ENCODE measurements at places on chromosomes 13 and 19. TPM values are rescaled to one million over a fixed set of nuclear protein-coding genes. Genes with fewer than 3 reads are reported as not detected.

Gene LAIR1
- not detected for total RNA-seq

Gene SBSN
- total RNA-seq: 0.20 TPM

Gene C19orf44
- total RNA-seq: 9.6 TPM

Gene C3
- total RNA-seq: not detected

Gene FXYD5
- total RNA-seq: 17.0 TPM

DNA sequence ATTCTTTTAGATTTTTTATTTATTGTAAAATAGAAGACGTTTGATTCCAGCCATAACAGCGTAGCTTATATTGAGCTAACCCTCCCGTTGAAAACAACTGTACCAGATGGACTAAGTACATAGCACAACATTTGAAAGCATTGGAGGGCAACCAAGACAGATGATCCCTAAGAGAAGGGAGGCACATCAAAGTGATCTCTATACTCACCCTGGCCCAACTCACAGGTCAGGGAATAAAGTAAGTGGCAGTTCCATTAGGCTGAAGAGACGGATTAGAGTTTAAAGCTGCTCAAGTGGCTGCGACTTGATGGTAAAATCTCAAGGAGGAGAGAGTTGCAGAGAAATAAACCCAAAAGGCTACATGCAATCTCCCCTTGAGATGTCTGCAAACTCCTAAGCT lies 65.1 kb upstream of the ITM2B start:
- no peak overlapping the region for H3K27ac ChIP-seq
- no peaks in the 10 kb centered on the region for H3K27me3 ChIP-seq
- H3K36me3 ChIP-seq: no peaks in the 10 kb centered on the region
- no peaks in the 10 kb centered on the region for H3K4me1 ChIP-seq

DNA sequence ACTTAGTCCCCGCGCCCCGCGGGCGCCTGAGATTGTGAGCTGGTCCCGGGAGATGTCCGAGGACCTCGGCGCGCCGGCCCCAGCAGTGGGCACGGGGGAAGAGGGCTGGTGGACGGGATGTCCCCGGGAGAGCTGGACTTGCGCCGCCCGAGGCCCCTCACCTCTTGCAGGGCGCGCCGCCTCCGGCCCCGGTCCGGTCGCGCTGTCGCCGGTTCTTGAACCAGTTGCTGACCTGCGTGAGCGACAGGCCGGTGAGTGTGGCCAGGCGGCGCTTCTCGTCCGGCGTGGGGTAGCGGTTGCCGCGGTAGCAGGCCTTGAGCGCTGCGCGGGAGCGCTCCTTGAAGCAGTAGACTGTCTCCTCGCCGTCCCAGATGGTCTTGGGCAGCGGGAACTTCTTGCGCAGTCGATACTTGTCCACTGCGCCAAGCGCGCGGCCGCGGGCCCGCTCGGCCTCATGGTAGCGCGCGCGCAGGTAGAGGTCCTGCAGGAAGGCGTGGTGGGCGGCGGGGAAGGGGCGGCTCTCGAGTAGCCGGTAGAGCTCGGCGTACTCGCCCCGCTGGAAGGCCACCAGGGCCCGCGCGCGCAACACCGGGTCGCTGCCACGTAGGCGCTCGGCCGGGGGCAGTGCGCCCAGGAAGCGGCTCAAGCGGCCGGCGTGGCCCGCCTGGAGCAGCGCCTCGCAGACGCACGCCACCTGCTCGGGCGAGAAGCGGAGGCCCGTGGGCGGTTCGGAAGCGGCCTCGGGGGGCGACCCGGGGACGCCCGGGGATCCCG lies 984 bp downstream of the SIX5 start:
- DNase-seq: peak; percentile 50
- peaks cover 10% of the 10 kb centered on the region for H3K36me3 ChIP-seq
- peaks cover 35% of the 10 kb centered on the region for H3K4me1 ChIP-seq
- peaks cover 30% of the 10 kb centered on the region for H3K27me3 ChIP-seq

DNA sequence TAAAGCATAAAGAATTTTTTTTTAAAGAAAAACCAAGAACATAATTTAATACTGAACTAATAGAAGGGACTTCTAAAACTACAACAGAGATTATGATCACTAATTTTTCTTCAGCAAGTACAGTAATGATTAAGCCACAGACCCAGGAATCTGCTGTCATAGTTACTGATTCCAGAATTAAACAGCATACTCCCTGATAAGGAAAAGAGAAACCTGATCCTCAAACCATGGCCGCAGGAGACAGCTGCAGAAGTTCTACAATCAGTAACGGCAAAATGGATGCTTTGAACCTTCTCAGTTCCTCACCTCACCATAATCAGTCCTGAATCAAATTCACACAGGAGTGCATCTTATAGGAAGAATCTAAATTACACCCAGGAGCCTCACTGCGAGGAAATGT lies 939.0 kb upstream of the SLITRK1 start:
- DNase-seq: no peak
- H3K4me1 ChIP-seq: no peaks in the 10 kb centered on the region
- H3K36me3 ChIP-seq: no peaks in the 10 kb centered on the region
- H3K27me3 ChIP-seq: no peaks in the 10 kb centered on the region
- H3K4me3 ChIP-seq: no peak overlapping the region

- peaks cover 7% of the 10 kb centered on the region for H3K36me3 ChIP-seq
- peak within 1 kb of the TSS; percentile 90 for H3K4me3 ChIP-seq
- peaks cover 9% of the 10 kb centered on the region for H3K27me3 ChIP-seq
- peak; percentile 71 for DNase-seq
- peaks cover 56% of the 10 kb centered on the region for H3K4me1 ChIP-seq
- H3K27ac ChIP-seq: peak within 1 kb of the TSS; percentile 98
Observed at GRCh38 chr19:16076154-16076957, at the start of gene TPM4. Gene TPM4, plus strand, starts transcription at chr19:16076495. Its CDS starts 71 bp downstream, at chr19:16076566.

DNA sequence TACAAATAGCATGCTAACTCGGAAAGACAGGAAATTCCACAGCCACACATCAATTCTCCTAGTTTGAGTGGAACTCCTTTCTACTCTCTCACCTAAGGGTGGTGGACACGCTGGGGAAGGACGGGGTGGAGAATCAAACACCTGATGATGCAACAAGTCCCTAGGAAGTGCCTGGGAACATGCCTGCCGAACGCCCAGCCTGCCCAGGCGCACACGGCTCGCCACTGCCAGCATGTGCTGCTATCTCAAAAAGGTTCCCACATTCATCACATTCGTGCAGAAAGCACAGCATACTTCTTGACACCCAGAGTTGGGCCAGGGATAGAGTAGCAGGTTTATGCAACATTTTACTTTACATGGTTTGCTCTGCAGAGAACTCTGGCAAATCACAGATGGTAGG lies 164.6 kb downstream of the ABCC4 start:
- no peaks in the 10 kb centered on the region for H3K27me3 ChIP-seq
- DNase-seq: no peak
- H3K4me1 ChIP-seq: peaks cover 23% of the 10 kb centered on the region

GRCh38 chr13:24618011-24618955 lies 61.9 kb upstream of the ATP12A start:
- no peak for DNase-seq
- H3K4me3 ChIP-seq: no peak overlapping the region
- H3K27ac ChIP-seq: no peak overlapping the region
- H3K27me3 ChIP-seq: no peaks in the 10 kb centered on the region

- no peak overlapping the region for H3K4me3 ChIP-seq
- H3K27ac ChIP-seq: no peak overlapping the region
- H3K4me1 ChIP-seq: peaks cover 24% of the 10 kb centered on the region
- H3K27me3 ChIP-seq: no peaks in the 10 kb centered on the region
Observed at GRCh38 chr13:40985381-40986100, 33.6 kb downstream of the ELF1 start.

DNA sequence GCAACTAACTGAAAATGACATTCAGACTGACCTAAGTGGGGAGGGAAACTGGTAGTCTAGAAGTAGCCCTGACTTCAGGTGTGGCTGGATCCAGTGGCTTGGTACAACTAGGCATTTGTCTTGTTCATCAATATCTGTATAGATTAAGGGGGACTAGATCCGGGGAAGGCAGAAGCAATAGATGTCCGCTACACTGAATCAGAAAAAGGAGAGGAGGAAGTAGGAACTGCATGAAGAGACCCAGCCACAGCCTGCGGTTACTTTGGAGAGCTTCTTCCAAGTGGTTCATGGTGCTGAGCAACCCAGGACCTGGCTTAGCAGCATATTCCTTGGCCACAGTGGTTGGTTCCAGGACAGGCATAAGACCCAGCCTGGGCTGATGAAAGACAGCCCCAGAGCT lies 9.9 kb upstream of the PRODH2 start:
- no peaks in the 10 kb centered on the region for H3K36me3 ChIP-seq
- no peak overlapping the region for H3K4me3 ChIP-seq

DNA sequence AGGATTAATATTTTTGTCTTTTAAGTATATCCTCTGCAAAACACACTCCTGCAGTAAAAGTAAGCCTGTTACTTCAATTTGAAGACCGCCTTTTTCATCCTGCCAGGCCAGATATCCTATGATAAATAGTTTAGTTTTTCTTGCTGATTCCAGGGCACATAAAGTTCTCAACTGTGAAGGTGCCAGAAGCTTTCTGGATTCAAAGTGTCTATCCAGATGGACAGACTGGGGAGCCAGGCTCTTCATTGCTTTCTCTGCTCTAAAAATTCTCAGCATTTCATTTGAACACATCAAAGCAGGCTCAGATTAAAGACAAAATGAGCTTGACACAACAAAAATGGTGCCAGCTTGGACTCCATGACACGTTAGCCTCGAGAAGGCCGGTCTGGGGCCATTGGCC lies 53.6 kb upstream of the UBL3 start:
- no peaks in the 10 kb centered on the region for H3K27me3 ChIP-seq
- H3K36me3 ChIP-seq: peaks cover 4% of the 10 kb centered on the region
- no peak for DNase-seq
- H3K4me3 ChIP-seq: no peak overlapping the region

GRCh38 chr19:34910770-34911169 lies 15.9 kb upstream of the ZNF30 start:
- no peak for DNase-seq
- H3K4me3 ChIP-seq: no peak overlapping the region
- H3K27me3 ChIP-seq: peaks cover 47% of the 10 kb centered on the region
- no peak overlapping the region for H3K27ac ChIP-seq
- H3K4me1 ChIP-seq: no peaks in the 10 kb centered on the region
- no peaks in the 10 kb centered on the region for H3K36me3 ChIP-seq

- peaks cover 1% of the 10 kb centered on the region for H3K27me3 ChIP-seq
- no peak for DNase-seq
- H3K36me3 ChIP-seq: no peaks in the 10 kb centered on the region
- H3K4me3 ChIP-seq: no peak overlapping the region
- peaks cover 26% of the 10 kb centered on the region for H3K4me1 ChIP-seq
Observed at GRCh38 chr19:12784394-12784870, 6.9 kb upstream of the JUNB start.

DNA sequence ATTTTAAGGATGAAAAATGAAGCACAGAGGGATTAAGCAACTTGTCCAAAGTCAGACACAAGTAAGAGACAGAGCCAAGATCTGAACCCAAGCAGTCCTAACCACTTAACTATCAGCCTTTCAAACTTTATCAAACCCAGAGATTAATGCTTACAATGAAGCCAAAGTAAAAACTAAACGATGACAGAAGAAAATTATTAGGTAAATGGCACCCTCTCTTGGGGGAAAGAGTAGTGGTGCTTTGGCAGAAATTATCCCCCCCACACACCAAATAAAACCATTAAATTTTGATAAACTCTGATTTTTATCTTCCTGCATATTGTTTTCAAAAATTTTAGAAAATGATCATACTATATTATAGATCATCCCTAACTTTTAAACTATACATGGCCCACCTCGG lies 329.2 kb downstream of the SLC7A1 start:
- no peaks in the 10 kb centered on the region for H3K36me3 ChIP-seq
- no peak overlapping the region for H3K27ac ChIP-seq
- peaks cover 18% of the 10 kb centered on the region for H3K27me3 ChIP-seq
- DNase-seq: no peak

Data from neural crest cell (in vitro differentiated cells).